ENCODE measurements at places on chromosomes 16 and 17.

DNA sequence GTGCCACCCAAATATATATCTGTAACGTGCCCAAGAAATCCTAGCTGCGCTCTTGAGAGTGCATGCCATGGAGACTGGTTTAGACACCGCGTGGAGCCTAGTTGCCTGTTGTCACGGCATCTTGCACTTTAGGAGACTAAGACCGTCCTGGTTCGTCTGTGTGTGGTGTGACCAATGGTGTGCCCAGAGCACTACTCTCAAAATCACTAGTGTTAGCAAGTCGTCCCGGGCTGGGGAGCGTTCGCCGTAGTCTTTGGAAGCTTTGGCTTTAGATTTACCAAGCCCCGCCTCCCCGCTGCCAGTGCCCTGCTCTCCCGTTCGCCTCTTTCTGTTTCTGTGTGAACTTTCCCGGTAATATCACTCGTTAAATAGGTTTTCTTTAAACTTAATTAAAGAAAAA lies 27.0 kb downstream of the CLUH start:
- no peak for DNase-seq

- DNase-seq: no peak
Measured at GRCh38 chr17:4199818-4200402, 56.9 kb downstream of the CYB5D2 start.

GRCh38 chr16:71373073-71373472 lies 14.6 kb downstream of the CALB2 start:
- no peak for DNase-seq

DNA sequence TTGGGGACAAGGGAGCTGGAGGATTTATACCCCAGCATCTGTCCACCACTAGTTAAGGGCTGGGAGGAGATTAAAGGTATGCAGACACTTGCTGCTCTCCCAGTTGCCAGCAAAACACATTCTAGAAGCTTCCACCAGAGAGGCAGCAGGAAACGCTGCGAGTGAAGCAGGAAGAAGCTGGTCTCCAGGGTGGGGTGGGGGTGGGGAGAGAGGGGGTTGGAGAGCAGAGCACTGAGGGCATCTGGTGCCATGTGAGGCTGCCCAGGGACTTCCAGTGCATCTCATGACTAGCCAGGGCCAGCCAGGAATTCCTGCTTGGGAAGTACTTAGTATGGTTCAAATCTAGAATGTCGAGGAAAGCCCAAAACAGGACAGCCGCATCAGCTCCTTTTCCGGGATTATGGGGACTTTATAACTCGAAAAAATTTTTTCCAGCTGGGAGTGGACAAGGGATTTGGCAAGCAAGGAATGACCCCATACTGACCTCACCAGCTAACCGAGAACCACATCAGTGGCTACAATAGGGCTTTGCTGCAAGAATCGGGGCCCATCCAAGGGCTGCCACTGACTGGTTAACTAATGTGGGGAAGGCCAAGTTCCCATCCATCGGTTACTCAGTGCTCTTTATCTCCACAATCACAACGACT lies 26.2 kb upstream of the AXIN2 start:
- DNase-seq: no peak

DNA sequence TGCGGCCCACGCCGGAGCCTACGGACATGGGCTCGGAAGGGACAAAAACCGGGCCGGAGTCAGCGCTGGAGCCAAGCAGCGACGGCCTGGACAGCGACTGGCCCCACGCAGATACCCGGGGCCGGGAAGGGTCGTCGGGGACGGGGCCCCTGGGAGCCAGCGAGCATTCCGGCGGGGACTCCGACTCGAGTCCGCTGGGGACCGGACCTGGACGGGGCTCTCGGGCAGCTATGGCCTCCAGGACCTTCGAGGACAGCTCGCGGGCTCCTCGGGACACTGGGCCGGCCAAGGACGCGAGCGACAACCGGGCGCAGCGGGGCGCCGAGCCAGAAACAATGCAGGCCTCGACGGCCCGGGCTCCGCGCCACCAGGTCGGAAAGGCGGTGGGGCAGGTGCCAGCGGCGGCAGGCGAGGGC lies 1.0 kb downstream of the MYO15B start:
- DNase-seq: no peak

DNA sequence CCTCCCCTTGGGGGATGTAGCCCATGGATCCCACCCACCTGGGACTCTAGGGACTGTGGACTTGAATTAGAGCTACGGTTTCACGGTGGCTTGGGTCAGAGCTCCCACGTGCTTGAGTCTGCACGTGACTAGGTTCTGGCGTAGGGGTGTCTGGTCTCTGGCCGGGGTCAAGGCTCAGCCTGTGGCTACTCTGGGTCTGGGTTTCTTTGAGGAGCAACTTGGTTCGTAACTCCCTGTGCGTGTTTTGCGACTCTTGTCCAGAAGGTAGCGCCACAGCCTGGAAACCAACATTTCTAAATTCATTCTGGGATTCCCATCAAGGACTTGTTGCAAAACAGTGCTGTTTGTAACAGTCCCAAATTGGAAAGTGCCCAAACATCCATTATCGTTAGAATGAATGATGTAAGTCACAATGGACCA lies 470 bp upstream of the GGT6 start:
- no peak for DNase-seq

DNA sequence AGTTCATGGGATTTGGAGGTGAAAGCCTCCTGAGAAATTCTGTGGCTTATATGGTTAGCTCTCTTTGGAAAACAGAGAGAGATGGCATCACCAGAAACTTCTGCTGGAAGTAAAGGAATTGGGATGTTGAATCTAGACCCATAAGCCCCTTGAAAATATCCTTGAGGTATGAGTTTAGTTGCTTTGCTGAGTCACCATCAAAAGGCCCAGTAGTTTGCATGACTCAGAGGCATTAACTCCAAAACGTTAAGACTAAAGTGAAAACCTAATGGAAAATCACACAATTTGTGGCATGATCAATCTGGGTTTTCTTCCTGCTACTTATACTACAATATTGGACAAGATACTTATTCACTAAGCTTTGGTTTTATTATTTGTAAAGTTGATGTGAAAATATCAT lies 349.2 kb upstream of the SALL1 start:
- DNase-seq: no peak

DNA sequence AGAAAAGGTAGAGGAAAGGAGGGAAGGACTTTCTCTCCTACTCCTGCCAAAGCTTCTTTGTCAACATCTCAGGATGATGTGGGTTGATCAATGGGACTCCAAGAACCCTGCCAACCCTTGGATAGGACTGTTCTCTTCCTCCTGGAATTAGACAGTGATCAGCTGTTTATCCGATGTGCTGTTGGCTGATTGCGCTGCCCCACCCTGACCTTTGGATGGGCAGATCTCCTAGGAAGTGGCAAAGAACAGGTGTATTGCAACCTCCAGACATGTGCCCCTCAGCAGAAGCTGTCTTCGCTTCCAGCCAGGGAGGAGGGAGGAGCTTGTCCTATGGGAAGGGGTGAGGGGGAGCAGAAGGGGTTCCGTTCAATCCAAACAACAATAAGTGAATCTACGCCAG lies 30.5 kb downstream of the SLC5A11 start:
- no peak for DNase-seq

DNA sequence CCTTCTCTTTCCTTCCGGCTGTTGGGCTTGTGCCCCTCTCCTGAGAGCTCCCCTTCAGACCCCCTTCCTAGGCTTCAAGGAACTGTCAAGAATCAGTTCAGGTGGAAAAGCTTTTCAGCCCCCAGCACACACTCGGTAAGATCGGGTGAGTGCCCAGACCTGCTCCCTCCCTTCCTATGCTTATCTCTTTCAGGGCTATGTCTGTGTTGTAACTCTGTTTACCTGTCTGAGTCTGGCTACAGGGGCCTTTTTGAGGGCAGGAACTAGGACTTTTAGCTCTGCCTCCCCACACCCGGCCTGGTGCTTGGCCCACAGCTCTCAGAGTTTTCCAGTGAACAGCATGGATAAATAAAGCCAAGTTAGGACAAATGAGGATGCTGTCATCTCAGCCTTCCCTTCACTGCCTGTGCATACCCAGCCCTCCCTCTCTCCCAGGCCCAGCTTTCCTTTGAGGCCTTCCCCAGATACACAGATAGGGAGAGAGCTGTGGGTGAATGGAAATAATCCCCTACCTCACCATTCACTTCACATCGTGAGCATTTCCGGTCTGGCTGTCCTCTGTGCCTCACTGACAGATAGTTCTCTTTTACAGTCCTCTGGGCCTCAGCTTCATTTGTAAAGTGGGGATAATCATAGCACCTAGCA lies 5.7 kb upstream of the MRPS23 start:
- no peak for DNase-seq

GRCh38 chr17:79075446-79075750 lies 774 bp downstream of the ENGASE start:
- no peak for DNase-seq

DNA sequence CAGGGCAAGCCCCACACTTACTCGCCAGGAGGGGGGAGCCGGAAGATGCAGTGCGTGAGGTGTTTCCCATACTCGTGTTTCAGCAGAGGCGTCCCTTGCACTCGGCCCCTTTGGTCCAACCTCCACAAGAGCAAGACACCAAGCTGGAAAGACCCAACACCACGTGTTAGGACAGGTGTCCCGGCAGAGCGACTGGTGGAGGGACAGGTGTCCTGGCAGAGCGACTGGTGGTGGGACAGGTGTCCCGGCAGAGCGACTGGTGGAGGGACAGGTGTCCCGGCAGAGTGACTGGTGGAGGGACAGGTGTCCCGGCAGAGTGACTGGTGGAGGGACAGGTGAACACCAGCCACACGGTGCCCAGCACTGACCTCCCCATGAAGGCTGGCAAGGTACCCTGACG lies 19.4 kb downstream of the IFT140 start:
- no peak for DNase-seq
